Breast epithelium (tissue), 4 donors: ENCODE measurements at places on chromosomes 1 and 21. TPM values are rescaled to one million over a fixed set of nuclear protein-coding genes. Genes with fewer than 3 reads are reported as not detected.

DNA sequence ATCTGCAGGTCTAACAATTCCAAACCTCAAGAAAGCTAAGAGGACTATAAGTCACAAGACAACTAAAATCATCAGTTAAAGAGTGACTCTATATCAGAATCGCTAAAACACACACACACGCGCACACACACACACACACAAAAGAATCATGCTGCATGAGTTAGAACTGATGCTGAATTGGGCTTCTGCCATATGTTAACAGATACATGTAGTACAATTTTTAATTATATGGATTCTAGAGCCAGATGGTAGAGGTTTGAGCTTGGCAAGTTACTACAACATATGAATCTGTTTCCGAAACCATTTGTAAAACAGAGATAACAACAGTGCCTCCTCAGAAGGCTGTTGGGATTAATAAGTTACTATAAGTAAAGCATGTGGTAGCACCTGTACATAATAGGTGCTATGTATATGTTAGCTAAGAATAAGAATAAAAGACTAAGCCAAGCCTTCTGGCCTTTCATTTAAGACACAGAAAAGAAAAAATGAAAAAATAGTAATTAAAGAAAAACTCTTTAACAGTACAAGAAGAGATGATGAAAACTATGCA lies 17.9 kb downstream of the EPRS1 start:
- DNase-seq = no peak

- no peak for DNase-seq
Observed at GRCh38 chr1:229409616-229410369, 24.1 kb downstream of the ACTA1 start.

DNA sequence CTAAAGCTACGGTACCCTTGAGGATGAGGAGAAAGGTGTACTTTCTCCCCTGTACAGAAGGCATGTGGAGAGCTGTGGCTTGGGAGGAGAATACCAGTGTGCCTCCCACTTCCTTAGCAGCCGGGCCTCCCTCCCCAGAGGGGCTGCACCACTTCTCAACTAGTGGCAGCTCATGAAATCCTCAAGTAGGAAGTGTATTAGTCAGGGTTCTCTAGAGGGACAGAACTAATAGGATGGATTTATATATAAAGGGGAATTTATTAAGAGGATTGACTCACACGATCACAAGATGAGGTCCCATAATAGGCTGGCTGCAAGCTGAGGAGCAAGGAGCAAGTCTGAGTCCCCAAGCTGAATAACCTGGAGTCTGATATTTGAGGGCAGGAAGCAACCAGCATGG lies 53.1 kb upstream of the PPP2R5A start:
- DNase-seq = no peak

DNA sequence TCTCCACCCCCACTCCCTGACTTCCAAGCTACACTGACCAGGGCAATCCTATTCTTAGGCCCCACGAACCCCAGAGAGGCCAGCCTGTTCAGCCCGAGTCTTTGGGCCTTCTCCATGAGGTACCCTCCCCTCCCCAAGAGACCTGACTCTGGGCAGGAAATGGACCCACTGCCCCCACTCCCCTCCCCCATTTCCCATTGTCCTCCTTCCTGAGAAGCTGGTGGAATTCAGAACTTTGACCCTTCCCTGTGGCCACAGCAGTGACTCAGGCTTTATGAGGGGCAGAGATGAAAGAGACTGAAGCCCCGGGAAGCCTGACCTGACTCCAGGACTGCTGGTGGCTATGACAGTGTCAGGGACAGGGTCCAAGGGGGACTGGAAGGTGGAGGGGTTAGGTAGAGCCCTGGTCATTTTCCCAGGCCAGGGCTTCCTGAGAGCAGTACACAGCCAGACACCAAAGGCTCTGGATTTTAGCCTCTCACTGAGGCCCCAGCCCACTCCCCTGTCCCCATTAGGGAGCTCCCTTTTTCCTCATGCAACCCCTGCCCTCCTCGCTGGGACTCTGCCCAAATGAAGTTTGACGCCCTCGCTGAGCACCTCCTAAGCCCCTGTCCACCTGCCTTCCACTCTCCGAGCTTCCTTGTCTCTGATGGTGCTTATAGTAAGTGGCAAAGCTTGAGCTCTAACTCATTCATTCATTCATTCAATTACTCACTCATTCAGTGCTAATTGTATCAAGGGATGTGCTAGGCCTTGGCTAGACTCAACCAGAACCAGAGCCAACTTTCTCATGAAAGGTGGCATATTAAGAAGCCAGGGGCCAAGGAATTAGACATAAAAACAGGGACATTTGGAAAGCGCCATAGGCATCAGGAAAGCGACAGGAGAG lies 3.0 kb downstream of the CRYBG2 start:
- no peak for DNase-seq

DNA sequence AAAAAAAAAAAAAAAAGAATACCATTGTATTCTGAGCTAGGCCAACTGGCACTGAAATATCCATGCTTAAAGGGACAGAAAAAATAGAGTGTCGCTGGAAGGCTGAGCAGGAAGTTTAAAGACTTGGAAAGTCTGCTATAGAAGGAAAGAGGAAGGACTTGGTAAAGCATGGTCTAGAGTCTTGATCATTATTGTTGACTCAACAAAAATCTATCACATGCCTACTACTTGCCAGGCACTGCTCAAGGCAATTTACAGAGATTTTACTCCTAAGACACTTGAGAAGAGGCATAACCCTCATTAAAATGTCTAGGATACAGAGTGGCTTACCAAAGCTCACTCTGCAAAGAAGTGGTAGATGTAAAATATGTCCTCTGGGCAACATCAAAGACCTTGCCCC lies 324.0 kb upstream of the DAB1 start:
- no peak for DNase-seq

- DNase-seq = no peak
Observed at GRCh38 chr1:183837062-183837461, 32.1 kb downstream of the RGL1 start.

DNA sequence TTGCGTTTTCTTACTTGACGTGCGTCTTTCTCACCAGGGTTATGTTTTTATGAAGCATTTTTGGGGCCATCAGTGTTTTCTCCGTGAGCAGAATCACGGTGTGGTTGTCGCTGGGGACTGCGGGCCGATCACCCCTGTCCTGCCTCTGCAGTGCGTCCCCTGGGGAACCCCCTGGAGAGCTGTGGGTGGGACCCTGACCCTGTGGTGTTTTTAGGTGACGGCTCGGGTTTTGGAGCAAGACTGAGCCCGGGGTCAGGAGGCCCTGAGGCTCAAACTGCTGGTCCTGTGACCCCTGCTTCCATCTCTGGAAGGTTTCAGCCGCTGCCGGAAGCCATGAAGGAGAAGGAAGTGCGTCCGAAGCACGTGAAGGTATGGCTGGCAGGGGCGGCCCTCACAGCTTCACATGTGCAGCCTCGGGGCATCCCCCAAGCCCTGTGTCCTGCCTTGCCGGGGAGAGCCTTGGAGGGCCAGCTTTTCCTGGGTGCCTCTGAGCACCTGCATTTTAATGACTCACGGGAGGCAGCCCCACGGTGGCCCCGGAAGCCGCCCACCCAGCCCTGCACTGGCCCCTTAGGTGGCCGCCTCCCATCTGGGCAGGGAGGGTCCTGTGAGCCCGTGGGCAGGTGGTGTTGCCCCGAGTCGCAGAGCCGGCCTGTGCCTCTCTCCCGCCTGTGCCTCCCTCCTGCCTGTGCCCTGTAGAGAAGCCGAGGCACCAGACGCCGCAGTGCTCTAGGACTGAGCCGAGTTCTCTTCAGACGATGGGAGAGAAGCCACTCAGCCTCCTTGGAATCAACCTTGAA lies 36.7 kb upstream of the DIP2A start:
- DNase-seq = no peak

DNA sequence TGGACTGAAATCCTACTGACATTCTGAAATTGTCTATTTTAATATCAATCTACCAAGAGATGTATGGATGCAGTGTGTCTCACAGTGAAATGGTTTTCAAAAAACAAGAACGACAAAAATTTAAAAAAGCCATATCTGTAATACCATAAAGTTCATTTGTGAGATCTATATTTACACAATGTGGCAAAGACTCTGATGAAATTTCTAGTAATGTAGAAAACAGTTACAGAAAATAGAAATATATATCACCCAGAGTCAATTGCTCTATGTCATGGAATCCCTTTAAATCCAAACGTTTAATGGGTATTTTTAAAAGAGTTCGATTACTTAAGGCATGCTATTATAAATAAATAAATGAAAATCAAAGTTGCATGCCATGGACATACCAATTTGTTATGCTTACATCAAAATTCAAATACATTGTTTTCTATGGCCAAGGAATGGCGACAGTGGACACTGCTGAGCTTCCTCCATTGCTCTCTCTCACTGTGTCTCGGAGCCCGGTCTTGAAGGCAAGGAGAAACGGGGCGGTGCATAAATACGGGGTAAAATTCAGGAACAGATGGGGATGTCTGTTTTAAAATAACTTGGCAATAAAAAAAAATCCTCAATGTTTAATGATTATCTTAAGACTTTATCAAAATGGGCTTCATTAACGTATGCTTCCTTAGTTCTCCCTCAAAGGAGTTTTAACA lies 37.0 kb upstream of the SAMSN1 start:
- no peak for DNase-seq

DNA sequence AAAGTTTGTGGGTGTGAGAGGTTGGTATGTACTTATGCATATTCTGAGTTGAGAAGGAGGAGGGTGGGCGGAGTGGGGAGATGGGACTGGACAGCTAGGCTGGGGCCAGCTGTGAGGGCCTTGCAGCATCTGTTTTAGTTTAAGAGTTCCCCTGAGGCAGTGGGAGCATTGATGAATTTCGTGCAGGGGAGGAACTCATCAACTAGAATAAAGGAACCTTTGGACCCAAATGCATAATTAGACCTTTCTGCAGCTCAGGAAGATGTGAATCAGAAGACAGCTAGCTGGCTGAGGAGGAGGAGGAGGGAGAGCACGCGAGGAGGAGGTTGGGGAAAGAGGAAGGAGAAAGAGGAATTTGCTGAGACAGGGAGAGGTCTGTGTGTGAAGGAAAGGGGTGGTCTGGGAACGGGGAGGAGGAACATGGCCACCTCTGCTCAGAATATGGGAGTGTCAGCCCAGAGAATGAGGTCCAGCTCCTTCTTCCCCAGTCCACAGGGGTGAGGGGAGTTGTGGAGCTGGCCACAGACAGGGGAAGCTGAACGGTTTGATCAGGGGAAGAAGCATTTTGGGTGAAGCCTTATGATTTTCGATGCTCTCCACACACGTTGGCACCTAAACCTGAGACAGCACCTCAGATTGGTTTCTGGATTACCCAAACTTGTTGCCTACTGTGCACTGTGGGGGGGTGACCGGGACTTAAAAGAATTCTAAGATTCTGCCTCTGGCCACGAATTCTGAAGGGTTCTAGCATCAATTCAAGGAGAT lies 27.7 kb downstream of the MYOG start:
- no peak for DNase-seq

- no peak for DNase-seq
Observed at GRCh38 chr21:18443701-18444100, 40.1 kb upstream of the TMPRSS15 start.

DNA sequence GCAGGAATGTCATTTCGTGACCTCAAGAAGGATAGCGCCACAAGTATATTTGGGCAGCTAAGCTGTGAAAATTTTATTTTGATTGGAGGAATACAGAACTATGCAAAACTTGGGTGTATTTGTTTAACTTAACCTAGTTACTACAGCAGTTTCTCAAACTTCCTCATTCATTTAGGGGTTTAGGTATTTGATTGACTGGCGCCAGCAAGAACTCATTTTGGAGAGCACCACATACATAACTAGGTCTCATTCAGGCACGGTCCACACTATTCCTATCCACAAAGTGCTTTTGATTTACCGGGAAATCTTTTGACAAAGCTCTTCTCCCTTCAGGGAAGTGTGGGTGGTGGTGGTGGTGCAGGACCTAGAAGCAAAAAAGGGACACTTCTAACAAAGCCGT lies 155.1 kb upstream of the NRIP1 start:
- no peak for DNase-seq

GRCh38 chr1:18415448-18416027 lies 65.2 kb upstream of the KLHDC7A start:
- DNase-seq = no peak

DNA sequence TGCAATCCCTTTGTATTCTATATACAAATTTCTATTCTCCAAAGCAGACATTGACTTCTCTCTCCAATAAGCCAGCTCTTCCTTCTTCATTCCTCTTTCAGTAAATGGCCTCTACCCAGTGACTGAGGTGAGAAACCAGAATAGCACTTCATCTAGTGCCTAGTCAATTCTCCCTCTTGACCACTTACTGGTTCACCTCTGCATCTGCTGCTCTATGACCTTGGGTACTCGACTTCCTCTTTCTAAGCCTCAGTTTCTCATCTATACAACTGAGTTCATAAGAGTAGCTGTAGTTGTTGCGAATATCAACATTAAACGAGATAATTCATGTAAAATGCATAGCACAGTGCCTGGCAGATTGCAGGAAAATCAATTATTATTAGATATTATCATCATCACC lies 12.4 kb downstream of the LYST start:
- no peak for DNase-seq

DNA sequence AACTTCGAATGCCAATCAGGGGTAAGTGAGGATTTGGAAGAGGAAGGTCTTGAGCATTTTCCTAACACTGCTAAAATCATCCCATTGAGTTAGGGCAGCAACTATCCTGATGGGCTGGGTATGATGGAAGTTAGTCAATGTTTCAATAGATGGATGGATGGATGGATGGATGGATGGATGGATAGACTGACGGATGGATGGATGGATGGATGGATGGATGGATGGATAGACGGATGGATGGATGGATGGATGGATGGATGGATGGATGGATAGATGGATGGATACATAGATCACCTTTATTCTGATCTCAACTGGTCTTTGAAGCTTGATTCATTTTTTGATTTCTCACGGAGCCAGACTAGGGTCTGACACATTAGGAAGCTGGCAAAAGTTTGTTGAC lies 2.3 kb upstream of the CLDN14 start:
- DNase-seq = no peak

GRCh38 chr1:36298640-36299039 lies 7.5 kb upstream of the SH3D21 start:
- no peak for DNase-seq

DNA sequence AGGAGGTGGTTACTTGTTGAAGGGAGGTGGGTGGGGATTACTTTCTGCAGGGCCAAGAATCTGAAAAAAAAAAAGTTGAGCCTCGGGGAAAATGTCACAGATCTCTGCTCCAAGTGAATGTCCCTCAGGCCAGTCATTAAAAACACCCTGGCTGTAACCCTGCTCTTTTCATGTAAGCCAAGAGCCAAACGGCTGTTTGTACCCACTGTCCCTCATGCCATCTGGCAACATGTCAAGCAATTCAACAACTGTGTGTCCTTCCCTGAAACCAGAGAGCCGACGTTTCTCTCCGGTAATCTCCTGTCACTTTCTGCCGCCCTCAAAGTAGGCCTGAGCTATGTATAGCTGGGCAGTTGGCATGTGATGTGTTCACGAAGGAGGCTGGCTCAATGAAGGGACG lies 14.7 kb downstream of the CASQ2 start:
- no peak for DNase-seq

GRCh38 chr1:107953556-107953955 lies 11.4 kb downstream of the VAV3 start:
- no peak for DNase-seq

Gene GUCA2B
- not detected for total RNA-seq

Gene FCAMR
- total RNA-seq = not detected

Gene ZFP69B
- total RNA-seq = 2.6 TPM

Gene FAM229A
- 8.8 TPM for total RNA-seq

Gene GABRD
- total RNA-seq = not detected

Gene TTC3
- 249 TPM for total RNA-seq

Gene C1orf185
- not detected for total RNA-seq

Gene MEX3A
- total RNA-seq = 0.32 TPM
